ENCODE measurements at places on chromosomes 16 and 17.

- no peaks in the 10 kb centered on the region for H3K27me3 ChIP-seq
- H3K36me3 ChIP-seq = no peaks in the 10 kb centered on the region
- no peak for DNase-seq
- H3K4me1 ChIP-seq = peaks cover 6% of the 10 kb centered on the region
- no peak overlapping the region for H3K27ac ChIP-seq
Measured at GRCh38 chr17:42281571-42282096, 5.4 kb upstream of the STAT5B start.

GRCh38 chr17:2532146-2532720 lies 20.5 kb upstream of the METTL16 start:
- H3K4me1 ChIP-seq = no peaks in the 10 kb centered on the region
- H3K27ac ChIP-seq = no peak overlapping the region
- no peaks in the 10 kb centered on the region for H3K36me3 ChIP-seq
- DNase-seq = no peak

GRCh38 chr17:59073972-59074371 lies 32.7 kb downstream of the TRIM37 start:
- DNase-seq = no peak
- no peak overlapping the region for H3K4me3 ChIP-seq
- no peak overlapping the region for H3K27ac ChIP-seq
- H3K27me3 ChIP-seq = no peaks in the 10 kb centered on the region
- peaks cover 96% of the 10 kb centered on the region for H3K36me3 ChIP-seq
- H3K4me1 ChIP-seq = no peaks in the 10 kb centered on the region

GRCh38 chr17:8002721-8003593 lies 542 bp downstream of the GUCY2D start:
- H3K4me1 ChIP-seq = peaks cover 4% of the 10 kb centered on the region
- peaks cover 20% of the 10 kb centered on the region for H3K27me3 ChIP-seq
- H3K4me3 ChIP-seq = peak overlapping the region; percentile 56
- H3K27ac ChIP-seq = no peak overlapping the region
- no peaks in the 10 kb centered on the region for H3K36me3 ChIP-seq

DNA sequence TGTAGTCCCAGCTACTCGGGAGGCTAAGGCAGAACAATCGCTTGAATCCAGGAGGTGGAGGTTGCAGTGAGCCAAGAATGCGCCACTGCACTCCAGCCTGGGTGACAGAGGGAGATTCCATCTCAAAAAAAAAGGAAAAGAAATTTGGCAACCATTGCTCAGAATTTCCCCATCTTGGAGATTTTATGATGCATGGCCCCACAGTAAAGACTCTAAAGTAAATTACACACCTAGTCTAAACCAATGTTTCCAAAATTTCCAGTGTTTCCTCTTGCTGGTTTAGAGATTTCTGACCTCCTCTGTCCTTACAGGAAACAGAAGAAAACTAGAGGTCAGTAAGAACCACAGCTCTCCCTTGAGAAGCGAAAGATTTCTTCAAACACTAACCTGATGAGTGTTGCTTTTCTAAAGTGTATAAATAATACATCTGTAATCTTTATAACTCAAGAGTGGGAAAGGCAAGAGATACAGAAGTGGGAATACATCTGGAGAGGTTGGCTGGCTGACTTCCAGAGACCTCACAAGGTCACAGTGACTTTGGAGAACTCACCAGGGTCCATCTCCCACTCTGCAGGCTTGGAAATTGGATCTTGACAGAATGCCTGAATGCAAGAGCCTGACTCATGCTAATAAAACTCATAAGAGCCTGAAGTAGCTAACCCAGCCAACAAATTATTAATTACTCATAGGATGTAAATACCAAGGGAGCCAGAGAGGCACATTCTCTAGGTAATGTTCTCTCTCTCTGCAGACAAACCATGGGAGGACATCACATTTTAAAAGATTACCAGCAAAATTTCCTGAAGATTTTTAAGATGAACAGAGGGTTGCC lies 8.8 kb downstream of the ADAT1 start:
- no peaks in the 10 kb centered on the region for H3K27me3 ChIP-seq
- no peaks in the 10 kb centered on the region for H3K4me1 ChIP-seq
- no peak for DNase-seq
- peaks cover 100% of the 10 kb centered on the region for H3K36me3 ChIP-seq
- H3K4me3 ChIP-seq = no peak overlapping the region
